Sigmoid colon (tissue), 7 donors: ENCODE measurements at places on chromosomes 1 and 21. TPM values are rescaled to one million over a fixed set of nuclear protein-coding genes. Genes with fewer than 3 reads are reported as not detected.

ALDH4A1 gene
- 7.2 TPM for total RNA-seq

GRCh38 chr21:43991447-43991991 lies 20.6 kb upstream of the TRAPPC10 start:
- DNase-seq, result peak; percentile 53

DNA sequence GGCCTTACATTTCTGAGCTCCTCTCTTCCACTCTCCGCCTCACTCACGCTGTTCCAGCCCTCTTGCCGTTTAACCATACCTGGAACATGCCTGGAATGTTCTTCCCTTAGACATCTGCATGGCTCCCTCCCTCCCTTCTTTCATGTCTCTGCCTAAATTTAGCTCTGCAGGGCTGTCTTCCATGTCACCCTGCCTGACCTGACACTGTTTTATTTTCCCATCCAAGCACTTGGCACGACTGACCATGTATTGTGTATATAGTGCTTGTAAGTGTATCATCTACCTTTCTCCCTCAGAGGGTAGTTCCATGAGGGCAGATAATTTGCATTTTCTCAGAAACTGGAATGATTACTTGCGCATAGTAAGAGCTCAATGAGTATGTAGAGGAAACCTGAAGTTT lies 47.3 kb downstream of the ST6GALNAC3 start:
- no peak for DNase-seq

THEM5 gene
- total RNA-seq, result not detected

- peak; percentile 87 for DNase-seq
These were observed at the start of gene PHGDH for GRCh38 chr1:119711804-119712341. Gene PHGDH, plus strand, starts transcription at chr1:119711934. Its CDS starts 89 bp downstream, at chr1:119712023.

DNA sequence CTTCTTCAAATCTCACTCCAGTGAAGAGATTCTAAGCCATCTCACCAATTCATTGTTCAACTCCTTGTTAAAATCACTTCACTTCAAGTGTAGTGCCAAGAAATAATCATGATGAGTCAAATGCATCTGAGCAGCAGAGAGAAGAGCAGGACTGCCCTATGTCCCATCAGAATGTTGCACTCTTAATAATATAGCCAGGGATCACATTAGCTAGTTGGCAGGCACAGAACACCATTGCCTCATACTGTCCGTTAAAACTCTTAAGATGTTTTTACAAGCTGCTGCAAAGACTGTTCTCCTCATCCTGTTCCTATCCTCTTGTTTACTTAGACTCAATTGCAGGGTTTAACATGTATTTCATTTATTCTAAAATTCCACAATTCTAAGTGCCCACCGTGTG lies 432.9 kb downstream of the PLPP3 start:
- DNase-seq, result peak; percentile 76

GRCh38 chr1:226296911-226297310 lies 12.1 kb downstream of the LIN9 start:
- DNase-seq, result no peak

LRRN2 gene
- 7.8 TPM for total RNA-seq

LCA5L gene
- 1.1 TPM for total RNA-seq

PDC gene
- total RNA-seq, result not detected

- peak; percentile 62 for DNase-seq
These were observed 3.1 kb downstream of the PRXL2B start for GRCh38 chr1:2589431-2590232.

AGTRAP gene
- total RNA-seq, result 39.6 TPM

GRCh38 chr1:211378844-211379243 lies 52.2 kb downstream of the TRAF5 start:
- DNase-seq, result no peak

GRCh38 chr1:32240140-32240951 lies 6.7 kb upstream of the FAM167B start:
- peak; percentile 91 for DNase-seq

PTPN14 gene
- 31.2 TPM for total RNA-seq

NUP210L gene
- total RNA-seq, result not detected
